Activated gamma-delta T cell treated with Interleukin-2 at 50 U/mL for 16 hours (primary cell): ENCODE measurements at places on chromosomes 2 and 18.

GRCh38 chr18:52781113-52781512 lies 441.1 kb downstream of the DCC start:
- DNase-seq = no peak

GRCh38 chr2:159096901-159097300 lies 128.5 kb downstream of the TANC1 start:
- no peak for DNase-seq

DNA sequence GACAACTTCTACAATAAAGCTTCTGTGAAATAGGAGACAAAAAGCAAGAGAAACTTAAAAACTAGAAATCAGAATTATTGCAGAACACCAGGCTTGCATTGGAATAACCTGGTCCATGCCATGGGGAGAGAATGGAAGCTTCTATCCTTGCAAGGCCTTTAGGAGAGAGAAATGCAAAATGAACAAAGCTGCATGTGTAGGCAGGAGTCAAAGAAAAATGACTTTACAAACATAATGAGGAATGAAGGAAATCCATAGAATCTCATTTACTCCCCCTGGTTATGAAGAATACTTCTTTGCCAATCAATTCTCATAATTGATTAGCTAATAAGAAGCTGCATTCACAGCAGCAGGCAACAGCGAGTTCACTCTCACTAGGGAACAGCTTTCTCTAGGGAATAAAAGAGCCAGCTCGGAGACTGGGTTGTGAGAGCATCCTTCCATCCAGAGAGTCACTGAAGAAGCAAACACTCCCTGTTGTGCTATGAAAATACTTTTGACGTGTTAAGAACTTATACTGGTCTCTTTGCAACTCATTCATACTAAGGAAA lies 235.9 kb upstream of the LRATD1 start:
- no peak for DNase-seq

DNA sequence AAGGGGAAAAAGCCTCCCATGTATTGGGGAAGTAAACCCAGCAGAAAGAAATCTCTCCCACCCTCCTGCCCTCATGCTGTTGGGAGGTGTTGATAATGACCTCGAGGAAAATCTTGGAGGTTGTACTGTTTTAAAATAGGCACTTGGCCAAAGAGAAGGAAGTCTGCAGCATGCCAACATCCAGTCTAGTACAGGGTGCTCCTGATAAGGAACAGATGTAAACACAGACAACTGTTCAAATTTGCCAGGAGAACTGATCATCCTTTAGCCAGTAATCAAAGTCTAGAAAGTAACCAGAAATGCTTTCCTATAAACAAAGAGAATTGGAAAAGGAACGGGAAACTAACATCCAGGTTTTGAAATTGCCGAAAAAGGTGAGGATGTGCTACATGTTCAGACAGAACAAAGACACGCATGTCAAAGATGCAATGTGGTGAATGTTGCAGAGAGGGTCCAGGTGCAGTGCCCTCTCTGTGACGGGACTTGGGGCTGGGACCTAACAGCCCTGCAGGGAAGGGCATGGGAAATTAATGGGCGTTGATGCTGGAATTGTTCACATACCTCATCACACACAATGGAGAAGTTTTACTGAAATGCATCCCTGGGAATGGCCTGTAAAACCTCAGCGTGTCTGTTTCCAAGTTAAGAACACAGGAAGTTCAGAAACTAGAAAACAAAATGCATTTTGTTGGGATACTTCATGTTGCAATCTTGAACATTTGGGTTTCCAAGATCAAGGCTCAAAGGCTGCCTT lies 125.7 kb upstream of the RND3 start:
- no peak for DNase-seq

DNA sequence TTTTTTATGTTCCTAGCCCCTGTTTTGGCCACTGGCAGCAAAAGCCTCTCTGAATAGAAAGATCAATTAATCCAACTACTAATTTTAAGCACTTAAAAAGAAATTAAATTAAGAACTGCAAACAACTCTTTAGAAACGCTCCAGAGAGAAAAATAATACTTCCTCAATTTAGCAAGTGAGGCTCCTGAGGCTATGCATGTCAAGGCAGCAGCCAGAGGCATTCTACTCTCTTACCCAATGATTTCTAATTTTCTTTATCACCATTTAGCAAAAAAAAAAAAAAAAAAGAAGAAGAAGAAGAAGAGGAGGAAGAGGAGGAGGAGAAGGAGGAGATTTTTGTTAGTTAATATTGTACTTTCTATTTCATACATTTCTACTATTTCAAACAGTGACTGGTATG lies 68.5 kb downstream of the TMEM237 start:
- no peak for DNase-seq

GRCh38 chr18:35267161-35267651 lies 22.8 kb downstream of the ZSCAN30 start:
- peak; percentile 72 for DNase-seq

GRCh38 chr2:215917953-215918620 lies 95.3 kb downstream of the MREG start:
- no peak for DNase-seq

- no peak for DNase-seq
Measured at GRCh38 chr18:69723434-69723833, 224.2 kb downstream of the CD226 start.

DNA sequence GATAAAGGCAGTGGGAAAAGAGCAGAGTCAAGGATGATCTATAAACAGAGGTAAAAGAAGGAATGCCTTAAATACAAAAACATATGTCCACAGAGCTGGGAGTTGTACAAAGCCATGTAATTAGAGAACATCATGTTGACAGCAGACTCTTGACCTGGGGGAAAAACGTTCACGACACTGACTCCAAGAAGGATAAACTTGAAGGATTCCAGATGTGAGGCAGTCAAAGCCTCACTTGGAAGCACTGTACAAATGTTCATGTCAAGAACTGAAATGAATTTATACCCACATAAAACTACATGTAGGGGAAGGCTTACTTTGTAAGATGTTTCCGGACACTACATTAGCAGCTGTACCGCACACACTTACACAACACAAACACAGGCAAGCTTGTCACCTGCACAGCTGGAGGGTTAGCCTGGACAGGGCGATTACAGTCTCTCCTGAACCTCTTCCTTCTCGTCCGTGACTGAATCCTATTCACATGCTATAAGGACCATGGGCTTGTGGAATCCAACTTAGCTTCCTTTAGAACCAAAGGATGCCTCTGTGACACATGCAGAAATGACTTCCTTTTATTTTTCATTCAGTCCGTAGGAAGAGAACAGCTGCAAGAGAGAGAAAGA lies 88.6 kb downstream of the SH3YL1 start:
- no peak for DNase-seq

- peak; percentile 55 for DNase-seq
Measured at GRCh38 chr18:76490670-76491472, 4.2 kb downstream of the ZNF516 start.

- no peak for DNase-seq
Measured at GRCh38 chr2:170221317-170222288, 43.7 kb downstream of the MYO3B start.

DNA sequence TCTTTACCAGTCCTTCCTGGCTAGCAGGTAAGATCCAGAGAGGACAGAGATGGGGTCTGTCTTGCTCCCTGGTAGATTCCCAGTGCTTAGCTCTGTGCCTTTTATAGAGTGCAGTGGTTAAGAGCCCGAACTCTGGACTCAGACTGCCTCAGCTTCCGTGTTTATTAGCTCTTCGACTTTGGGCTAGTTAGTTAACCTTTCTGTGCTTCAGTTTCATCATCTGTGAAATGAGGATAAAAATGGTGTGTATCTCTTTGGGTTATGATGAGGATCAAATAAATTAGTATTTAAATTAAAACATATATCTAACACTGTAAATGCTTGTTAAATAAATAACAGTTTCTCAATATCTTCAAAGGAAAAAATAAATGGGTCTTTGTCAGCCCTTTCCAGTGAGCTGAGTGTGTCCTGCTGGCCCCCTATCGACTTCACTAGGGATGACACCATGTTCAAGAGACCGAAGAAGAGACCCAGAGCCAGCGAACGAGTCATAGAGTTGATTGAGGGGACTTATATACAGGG lies 38.2 kb downstream of the CERS6 start:
- DNase-seq = no peak

- DNase-seq = no peak
Measured at GRCh38 chr2:170165129-170165528, 12.8 kb upstream of the MYO3B start.

- no peak for DNase-seq
Measured at GRCh38 chr2:170823088-170823897, 6.6 kb downstream of the GAD1 start.

DNA sequence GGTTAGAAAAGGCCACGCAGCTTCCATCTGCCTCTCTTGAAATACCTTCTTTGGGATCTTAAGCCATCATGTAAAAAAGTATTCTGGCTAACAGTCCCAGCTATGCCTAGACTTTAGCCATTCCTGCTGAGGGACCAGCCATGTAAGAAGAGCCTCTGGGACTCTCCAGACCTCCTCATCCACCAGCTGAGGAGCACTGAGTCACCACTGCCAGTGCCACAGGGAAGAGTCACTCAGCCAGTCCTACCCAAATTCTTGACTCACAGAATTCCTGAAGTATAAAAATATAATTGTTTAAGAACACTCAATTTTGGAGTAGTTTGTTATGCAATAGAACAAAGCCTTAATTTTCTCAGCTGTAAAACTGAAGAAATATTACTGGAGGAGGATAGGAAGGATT lies 436.7 kb downstream of the ZEB2 start:
- no peak for DNase-seq

- DNase-seq = no peak
Measured at GRCh38 chr2:21627938-21628337, 504.2 kb downstream of the TDRD15 start.

- no peak for DNase-seq
Measured at GRCh38 chr2:182924306-182924705, 57.9 kb upstream of the FRZB start.

DNA sequence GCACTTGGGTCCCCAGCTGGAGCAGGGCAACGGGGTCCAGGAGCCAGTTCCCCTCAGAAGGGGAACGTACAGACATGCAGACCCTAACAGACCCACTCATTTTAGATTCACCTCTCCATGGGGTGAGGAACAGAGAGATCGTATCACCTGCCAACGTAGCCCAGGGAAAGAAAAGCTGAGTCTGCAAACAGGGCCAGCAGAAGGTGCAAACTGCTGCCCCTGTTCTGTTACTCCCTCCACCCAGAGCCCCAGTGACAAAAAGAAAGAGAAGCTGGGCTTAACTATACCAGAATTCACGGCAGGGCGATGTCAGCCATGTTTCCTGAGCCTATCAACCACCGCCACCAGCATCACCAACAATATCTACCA lies 817 bp upstream of the HS1BP3 start:
- no peak for DNase-seq

GRCh38 chr2:218622606-218623365 lies 15.1 kb downstream of the PLCD4 start:
- no peak for DNase-seq

DNA sequence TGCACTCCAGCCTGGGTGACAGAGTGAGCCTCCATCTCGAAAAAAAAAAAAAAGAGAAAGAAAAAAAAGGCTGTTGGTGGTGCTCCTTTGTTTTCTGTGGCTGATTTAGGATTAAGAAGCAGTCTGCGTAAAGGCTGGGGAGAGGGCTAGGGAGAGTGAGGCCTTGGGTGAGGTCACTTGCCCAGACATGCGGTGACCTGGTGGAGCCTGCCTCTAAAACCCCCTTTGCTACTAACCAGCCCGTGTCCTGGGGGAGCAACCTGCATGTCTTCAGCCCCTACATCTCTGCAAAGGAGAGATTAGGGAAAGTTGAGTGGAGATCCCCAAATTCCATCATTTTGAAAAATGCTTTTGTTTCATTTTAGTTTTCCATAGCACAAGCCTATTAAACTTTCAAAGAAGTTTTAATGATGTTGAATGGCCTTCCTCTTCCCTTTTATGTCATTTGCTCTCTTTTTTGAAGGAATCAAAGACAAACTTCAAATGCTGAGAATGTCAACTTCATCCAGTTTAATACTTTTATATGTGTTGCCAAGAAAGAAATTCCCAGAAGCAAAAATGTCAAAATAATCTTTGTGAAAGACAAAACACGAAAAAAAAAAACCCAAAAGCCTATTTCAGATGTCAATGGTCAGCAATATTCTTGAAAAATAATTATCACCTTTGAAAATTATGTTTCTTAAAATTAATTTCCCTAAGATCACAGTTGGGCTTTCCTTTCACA lies 38.9 kb upstream of the RALBP1 start:
- no peak for DNase-seq

DNA sequence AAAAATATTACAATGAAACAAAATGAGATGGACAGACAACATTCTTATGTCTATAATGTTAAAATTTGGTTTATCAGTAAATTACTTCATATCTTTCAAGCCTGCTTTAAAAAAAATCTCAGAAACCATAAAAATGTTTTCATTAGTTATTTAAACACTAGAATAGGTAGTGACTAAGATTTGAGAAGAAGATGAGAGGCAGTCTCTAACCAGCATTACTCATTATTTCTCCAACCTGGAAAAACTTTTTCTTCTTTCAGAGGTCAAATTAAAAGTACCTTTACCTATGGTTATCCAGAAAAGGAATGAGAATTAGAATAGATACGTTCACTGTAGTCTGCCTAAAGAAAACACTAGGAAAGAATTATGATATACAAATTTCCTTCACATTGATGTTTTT lies 50.3 kb downstream of the IKZF2 start:
- DNase-seq = no peak

DNA sequence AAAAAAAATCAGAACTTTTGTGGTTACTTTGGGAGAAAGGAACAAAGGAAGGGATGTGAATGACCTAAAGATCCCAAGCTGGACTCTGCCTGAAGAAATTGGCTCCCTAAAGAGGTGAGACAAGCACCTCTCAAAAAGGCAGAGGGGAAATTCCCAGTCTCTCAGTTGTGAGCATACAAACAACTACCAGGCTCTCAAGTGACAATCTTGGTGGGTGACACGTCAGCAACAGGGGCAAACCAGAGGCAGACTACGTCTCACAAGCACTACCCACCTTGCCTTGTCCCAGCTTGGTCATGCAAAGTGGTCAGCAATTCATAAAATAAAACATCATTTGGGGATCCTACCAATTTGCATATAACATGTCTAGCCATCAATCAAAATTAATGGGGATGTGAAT lies 24.3 kb upstream of the LRATD1 start:
- no peak for DNase-seq

DNA sequence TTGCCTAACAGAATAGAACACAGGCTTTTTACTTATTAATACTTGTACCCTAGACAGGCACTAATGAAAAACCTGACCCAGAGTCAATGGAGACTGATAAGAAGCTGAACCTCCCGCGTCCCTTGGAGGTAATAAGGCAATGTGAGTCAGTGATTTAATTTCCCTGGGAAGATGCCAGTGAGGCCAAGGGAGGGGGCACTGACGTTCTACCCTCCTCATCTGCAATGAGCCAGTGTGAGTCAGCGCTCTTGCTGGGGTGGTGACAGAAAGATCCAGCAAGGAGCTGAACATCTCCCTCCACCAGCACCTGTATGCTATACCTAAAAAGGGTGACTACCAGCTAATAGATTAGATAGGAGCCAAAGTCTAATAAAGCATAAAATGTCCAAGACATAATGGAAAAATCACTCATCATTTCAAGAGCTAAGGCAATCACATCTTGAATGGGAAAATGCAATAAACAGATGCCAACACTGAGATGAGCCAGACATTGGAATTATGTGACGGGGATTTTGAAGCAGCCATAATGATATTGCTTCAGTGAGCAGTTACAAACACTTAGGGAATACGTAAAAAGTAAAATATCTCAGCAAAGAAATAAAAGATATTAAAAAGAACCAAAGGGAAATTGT lies 116.9 kb downstream of the TPGS2 start:
- DNase-seq = no peak

- DNase-seq = no peak
Measured at GRCh38 chr2:229173825-229174359, 97.2 kb downstream of the PID1 start.
